ENCODE measurements at places on chromosomes 12 and 14.

GRCh38 chr12:2389079-2389790, 336.4 kb downstream of the CACNA1C start:
- no peak for DNase-seq

DNA sequence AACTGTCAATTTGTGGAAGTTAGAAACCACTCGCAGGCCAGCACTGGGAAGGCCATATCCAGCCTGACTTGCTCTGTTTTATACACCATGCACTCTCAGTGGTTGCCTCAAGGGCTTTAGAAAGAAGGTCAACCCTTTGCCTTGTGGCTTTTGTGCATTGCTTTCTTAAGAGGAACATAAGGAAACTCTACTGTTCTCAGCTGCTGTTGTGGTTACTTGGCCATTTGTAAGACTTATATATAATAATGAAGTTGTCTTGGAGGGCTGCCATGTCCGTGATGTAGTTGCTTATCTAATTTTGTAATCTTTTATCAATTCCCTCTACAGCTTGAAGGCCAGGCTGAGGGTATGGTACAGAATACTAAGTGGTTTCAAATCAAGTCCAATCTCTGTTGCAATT, 637.8 kb downstream of the DIO2 start:
- no peak for DNase-seq

GRCh38 chr14:66074537-66074936, 411.6 kb upstream of the CCDC196 start:
- DNase-seq = no peak

- DNase-seq = no peak
Measured at GRCh38 chr14:54172562-54172961, 215.9 kb upstream of the BMP4 start.

DNA sequence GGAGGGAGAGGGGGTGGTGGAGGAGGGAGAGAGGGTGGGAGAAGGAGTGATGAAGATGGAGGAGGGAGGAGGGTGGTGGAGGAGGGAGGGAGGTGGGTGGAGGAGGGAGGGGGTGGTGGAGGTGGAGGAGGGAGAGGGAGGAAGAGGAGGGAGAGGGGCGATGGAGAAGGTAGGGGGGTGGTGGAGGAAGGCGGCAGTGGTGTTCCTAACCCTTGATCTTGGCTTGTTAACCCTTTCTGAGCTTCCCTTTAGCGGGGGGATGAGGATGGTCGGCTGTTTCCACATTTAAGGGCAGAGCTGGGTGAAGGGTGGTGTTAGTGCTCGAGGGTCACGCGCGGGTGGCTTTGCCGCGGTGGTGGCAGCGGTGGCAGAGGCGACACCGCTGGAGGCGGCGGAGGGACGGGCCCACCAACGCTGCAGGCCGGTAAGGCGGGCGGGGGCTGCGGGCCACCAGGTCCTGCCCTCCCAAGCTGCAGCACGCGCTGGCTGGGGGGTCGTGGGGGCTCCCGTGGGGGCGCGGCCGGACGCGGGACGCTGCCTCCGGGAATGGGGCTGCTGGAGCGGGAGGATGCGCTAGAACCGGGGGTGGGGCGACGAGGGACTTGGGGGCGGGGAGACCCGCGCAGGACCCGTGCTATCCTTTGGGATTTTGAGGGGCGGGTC, 156.3 kb downstream of the PTPN11 start:
- no peak for DNase-seq

DNA sequence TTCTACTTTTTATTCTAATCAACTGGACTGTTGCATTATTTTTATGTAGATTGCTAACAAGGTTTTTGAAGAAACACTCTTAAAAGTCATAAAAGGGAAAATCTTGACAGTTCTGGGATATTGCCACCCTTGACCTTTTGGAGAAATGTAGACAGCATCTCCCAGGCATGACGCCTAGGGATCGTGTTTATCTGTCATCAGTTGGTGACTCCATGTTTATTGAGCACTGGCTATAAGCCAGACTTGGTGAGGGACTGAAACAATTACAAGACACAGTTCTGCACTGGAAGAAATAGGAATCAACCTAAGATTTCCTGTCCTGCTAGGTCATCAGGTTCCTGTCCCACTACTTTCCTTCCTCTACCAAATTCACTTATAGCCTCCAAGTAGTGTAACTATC, 34.5 kb downstream of the HMGA2 start:
- no peak for DNase-seq

- no peak for DNase-seq
Measured at GRCh38 chr14:58755031-58755925, 117.5 kb downstream of the DACT1 start.

DNA sequence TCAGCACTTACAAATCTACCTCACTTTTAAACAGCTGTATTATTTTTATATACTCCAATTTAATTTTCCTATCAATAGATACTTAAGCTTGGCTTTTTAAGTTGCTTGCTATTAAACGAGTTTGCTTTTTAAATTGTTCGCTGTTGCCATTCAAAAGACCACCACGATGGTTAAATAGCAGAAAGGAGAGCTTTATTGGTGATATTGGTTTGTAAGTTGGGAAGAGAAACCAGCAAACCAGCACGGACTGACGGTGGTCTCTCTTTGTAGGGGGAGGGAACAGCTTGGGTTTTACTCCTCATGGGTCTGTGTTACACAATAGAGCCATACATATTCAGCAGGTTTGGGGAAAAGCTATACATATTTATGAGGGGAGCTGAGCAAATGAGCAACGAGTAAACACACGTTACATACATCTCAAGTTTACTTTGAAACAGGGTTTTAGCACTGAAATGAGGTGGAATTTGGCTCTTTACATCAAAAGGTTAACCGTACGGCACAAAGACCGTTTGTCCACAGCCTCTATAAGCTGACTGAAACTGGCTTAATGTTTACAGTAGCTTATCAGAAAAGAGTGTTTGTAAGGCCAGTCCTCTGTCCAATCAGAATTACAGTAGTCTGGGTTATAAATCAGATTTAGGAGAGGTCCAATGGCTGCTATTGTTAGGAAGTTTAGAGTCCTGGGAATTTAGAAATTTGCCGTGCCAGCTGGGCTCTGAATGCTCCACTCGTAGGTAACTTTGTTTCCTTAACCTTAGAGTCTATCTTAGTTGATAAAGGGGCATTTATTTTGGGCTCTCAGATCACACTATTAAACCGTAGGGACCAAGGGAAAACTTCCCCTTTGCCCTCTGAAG, 69.7 kb upstream of the DHRS4 start:
- DNase-seq = no peak

GRCh38 chr14:34629344-34629656, 648 bp downstream of the SNX6 start:
- no peak for DNase-seq

DNA sequence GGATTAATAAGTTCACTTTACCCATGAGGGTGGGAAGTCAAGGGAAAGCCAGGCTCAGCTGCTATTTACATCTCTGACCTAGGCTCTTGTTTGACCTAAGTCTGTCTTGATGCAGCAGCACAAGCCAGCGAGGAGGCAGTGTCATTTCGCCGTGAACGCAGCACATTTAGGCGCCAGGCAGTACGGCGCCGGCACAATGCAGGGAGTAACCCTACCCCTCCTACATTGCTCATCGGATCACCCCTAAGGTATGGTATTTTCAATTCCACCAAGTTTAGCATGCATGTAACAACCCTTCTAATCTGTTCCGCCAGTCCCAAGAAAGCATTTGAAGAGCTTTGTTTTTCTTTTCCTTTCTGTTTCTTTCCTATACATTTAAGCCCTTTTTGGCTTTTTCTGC, 81.2 kb downstream of the PCNX1 start:
- DNase-seq = no peak

- no peak for DNase-seq
Measured at GRCh38 chr12:100716945-100717732, 77.4 kb upstream of the ANO4 start.

GRCh38 chr14:91753501-91754128, 21.7 kb upstream of the CATSPERB start:
- no peak for DNase-seq

DNA sequence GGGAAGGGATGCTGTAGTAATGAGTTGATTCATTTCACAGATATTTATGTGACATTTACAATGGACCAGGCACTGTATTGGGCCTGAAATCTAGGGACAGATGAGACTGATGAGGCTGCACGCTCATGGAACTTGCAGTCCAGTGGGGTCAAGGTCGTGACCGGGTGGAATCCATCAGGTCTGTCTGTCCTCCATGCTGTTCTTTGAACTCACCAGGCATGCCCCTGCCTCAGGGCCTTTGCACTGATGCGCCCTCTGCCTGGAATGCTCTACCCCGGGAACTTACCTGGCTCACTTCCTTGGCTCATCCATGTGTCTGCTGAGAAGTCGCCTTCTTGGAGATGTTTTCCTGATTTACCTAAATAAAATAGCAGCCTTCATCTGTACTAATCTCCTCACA, 200.1 kb downstream of the VRK1 start:
- no peak for DNase-seq

- no peak for DNase-seq
Measured at GRCh38 chr14:32692441-32692840, 246.2 kb upstream of the NPAS3 start.

- DNase-seq = no peak
Measured at GRCh38 chr12:7694556-7695236, 879 bp downstream of the GDF3 start.

DNA sequence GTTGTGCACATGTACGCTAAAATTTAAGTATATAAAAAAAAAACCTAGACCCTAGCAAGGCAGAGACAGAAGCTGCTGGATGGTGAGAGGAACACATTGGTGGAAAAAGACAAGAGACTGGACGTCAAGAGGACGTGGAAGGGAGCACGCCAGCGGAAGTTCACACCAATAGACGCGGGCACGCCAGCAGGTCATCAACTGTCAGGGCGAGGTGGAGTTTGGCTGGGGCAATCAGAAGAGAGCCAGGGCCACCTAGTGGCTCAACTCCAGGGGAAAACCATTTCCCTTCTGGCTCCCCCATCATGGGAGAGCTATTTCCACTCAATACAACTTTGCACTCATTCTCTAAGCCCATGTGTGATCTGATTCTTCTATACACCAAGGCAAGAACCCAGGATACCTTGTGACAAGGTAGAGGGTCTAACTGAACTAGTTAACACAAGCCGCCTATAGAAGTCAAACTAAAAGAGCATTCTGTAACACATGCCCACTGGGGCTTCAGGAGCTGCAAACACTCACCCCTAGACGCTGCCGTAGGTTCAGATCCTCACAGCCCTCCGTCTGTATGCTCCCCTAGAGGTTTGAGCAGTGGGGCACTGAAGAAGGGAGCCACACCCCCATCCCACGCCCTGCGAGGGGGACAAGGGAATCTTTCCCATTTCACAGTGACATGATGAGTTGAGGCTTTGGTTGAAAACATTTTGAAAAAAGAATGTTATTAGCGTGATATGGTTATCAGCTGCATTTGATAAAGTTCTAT, 702.7 kb downstream of the TMTC2 start:
- DNase-seq = no peak

GRCh38 chr12:62435303-62436163, 31.1 kb upstream of the MON2 start:
- DNase-seq = no peak

DNA sequence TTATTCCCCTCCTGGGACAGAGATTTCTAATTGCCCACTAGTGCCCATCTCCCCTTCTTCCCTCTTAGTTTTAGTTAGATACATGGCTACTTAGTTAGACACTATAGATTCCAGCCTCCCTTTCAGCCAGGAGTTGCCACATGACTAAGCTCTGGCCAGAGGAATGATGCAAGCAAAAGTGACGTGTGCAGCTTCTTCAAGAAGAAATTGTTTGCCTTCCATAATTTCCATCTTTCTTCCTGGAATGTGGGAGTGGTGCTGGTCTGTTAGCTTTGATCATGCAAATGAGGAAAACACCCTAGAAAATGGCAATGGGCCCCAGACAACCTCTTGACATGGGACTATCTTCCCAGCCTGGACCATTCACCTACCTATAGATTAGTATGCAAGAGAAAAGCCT, 21.4 kb downstream of the CCDC177 start:
- no peak for DNase-seq

GRCh38 chr12:18476861-18477260, 215.5 kb downstream of the PIK3C2G start:
- no peak for DNase-seq

- no peak for DNase-seq
Measured at GRCh38 chr12:76680940-76681339, 83.0 kb upstream of the ZDHHC17 start.

- no peak for DNase-seq
Measured at GRCh38 chr12:25794571-25794970, 163.9 kb upstream of the RASSF8 start.

- DNase-seq = no peak
Measured at GRCh38 chr12:105331805-105332251, 1.3 kb downstream of the C12orf75 start.

- no peak for DNase-seq
Measured at GRCh38 chr12:91179315-91179714, 3.3 kb downstream of the DCN start.

- DNase-seq = no peak
Measured at GRCh38 chr14:101813171-101813759, 51.8 kb downstream of the PPP2R5C start.

DNA sequence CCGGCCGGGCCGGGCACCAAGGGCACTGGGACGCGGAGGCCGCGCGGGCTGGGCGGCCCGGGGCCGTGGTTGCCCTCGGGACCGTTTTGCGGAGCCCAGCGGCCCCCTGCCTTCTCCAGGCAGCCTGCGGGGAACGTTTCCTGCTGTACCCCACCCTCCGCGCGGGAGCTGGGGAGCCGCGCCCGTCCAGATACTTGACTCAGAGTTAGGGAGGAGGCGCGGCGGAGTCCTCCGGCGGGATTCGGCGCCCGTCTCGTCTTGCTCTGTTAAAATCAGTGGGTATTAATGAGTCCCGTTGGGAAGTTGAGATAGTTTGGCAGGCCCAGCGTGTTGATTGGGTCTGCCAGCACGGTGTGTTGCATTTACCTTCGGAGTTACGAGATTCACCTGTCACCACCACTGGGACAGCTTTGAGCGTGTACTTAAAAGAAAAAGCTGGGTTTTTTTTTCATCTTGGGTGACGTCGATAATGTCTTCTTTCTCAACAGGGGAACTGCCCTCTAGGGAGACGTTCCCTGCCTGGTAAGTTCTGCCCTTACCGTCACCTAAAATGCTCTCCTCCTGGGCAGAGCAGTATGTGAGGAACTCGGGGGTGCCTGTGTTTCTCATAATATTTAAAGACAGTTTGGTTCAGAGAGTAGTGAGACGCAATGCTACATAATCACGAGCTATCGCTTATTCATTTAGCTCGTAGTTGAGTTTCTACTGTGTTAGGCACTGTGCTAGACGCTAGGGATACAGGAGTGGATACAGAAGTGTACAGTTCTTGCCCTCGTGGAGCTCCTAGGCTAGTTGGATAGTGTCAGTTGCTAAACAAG, 596 bp downstream of the DLST start:
- DNase-seq = no peak

DNA sequence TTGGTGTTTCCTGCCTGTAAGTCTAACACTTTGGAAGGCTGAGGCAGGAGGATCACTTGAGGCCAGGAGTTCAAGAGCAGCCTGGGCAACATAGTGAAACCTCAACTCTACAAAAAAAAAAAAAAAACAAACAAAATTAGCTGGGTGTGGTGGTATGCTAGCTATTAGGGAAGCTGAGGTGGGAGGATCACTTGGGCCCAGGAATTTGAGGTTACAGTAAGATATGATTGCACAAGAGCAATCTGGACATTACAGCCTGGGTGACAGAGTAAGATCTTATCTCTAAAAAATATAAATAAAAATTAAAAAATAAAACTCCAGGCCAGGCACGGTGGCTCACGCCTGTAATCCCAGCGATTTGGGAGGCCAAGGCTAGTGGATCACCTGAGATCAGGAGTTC, 39.8 kb upstream of the CMKLR1 start:
- DNase-seq = no peak

Data from NCI-H2081 treated with DMSO at 0.1 percent for 48 hours (cell line).